Activated T-cell treated with anti-CD3 and anti-CD28 coated beads, Interleukin-2, amount 50 U/mL, for 1 hour (primary cell): ENCODE measurements at places on chromosomes 7 and 10.

DNA sequence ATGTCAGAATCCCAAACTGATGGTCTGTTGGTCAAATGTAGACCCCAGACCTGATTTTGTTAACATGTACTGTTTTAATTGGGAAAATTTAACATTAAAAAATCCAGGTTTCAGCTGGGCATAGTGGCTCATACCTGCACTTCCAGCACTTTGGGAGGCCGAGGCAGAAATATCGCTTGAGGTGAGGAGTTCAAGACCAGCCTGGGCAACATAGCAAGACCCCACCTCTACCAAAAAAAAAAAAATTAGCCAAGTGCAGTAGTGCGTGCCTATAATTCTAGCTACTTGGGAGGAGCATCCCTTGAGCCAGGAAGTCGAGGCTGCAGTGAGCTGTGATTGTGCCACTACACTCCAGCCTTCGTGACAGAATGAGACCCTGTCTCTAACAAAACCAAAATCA is 15.9 kb upstream of the CAMK2G start:
- DNase-seq = no peak

DNA sequence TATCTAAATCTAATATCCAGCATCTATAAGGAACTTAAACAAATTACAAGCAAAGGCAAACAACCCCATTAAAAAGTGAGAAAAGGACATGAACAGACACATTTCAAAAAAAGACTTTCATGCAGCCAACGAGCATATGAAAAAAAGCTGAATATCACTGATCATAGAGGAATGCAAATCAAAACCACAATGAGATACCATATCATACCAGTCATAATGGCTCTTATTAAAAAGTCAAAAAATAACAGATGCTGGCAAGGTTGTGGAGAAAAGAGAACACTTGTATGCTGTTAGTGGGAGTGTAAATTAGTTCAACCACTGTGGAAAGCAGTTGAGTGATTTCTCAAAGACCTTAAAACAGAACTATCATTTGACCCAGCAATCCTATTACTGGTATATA is 334.4 kb upstream of the CACNA2D1 start:
- DNase-seq = no peak

GRCh38 chr10:98519841-98520240 is 73.1 kb upstream of the HPS1 start:
- no peak for DNase-seq

GRCh38 chr7:113268757-113269156 is 150.4 kb upstream of the SMIM30 start:
- DNase-seq = no peak

GRCh38 chr10:90745565-90745964 is 112.3 kb downstream of the HTR7 start:
- DNase-seq = no peak

DNA sequence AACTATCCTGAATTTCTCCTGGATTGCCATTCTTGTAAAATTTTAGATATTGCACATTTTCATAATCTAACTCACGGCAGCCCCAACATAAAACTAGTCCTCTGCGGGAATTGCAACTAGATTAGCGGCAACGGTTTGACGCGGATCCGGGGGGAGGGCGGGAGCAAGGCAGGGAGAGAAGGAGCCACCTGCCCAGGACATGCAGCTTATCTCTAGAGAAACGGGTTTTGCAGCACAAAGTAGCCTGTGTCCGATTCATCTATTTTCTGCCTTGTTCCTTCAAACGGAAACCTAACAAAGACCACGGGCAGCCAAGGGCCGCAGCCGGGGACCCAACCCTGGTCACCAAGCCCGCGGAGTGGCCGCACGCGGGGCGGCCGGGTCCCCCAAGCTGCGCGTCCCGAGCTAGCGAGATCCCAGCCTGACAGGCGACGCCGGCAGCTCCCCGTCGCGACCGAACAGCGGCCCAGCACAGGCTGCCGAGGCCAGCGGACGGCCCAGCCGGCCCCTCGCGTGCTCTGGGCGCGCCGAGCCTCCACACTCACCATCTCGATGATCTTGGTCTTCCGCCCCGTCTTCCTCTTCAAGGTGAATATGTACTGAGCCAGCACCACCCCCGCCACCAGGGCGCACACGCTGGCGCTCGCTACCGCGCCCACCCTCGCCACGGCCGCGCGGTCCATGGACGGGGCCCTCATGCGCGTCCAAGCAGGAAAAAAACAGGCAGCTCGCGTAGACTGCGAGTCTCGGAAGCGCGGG is at the start of gene NT5C3A:
NT5C3A (minus strand) TSS at position 754 of the 759 bp plus-strand sequence; CDS start at position 683, 71 bp downstream.
- no peak for DNase-seq

- DNase-seq = no peak
Measured at GRCh38 chr7:41491883-41492471, 210.9 kb downstream of the INHBA start.

- DNase-seq = peak; percentile 32
Measured at GRCh38 chr10:74586088-74586585, 240.3 kb upstream of the KAT6B start.

DNA sequence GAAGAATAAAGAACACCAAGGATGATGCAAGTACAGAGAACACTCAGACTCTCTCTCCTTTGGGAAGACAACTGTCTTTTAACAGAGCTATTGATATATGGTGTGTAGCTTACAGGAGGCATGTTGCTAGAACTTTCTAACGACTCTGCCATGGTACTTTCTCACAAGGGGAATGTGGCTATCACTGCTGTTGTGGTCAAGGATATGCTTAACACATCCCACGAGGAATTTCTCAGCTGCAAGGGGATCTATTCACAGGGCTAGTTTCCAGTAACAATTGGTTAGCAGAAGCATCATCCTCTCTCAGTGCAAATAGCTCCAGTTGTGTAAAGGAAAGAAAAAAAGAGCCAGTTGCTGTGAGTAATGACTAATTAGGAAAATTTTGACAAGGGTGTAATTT is 826.0 kb downstream of the SORCS1 start:
- DNase-seq = no peak

GRCh38 chr7:111954056-111954455 is 252.1 kb downstream of the DOCK4 start:
- no peak for DNase-seq

- no peak for DNase-seq
Measured at GRCh38 chr7:157979636-157980340, 607.8 kb downstream of the PTPRN2 start.

DNA sequence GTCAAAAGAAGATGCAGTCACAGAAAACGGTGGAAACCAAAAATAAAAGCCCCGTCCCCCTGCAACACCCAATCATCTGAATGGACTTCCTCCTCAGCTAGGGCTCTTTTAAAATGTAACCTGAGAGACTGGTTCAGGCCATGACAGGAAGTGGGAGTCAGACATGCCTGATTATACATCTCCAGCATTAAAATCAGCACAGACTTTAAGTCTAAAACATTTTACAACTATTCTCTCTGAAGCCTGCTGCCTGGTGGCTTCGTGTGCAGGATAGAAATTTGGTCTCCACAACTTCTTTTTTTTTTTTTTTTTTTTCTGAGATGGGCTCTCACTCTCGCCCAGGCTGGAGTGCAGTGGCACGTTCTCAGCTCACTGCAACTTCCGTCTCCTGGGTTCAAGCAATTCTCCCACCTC is 30.3 kb downstream of the HACD1 start:
- DNase-seq = no peak

DNA sequence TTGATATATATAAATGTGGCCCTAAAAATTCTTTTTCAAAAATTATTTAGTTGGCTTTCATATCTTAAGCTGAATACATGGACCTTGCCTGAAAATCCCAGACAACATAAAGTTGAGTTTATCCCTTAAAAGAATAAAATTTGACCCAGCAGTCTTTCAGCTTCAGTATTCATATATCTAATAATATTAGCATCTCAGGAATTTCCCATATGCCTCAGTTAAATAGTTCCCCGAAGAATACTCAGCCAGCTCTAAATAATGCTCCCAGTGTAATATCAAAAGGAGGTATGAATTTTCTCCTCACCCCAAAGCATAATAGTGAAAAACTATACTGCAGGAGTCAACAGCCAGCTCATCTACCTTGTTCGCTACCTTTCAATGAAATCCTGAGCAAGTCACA is 145.9 kb downstream of the CTNNA3 start:
- no peak for DNase-seq

DNA sequence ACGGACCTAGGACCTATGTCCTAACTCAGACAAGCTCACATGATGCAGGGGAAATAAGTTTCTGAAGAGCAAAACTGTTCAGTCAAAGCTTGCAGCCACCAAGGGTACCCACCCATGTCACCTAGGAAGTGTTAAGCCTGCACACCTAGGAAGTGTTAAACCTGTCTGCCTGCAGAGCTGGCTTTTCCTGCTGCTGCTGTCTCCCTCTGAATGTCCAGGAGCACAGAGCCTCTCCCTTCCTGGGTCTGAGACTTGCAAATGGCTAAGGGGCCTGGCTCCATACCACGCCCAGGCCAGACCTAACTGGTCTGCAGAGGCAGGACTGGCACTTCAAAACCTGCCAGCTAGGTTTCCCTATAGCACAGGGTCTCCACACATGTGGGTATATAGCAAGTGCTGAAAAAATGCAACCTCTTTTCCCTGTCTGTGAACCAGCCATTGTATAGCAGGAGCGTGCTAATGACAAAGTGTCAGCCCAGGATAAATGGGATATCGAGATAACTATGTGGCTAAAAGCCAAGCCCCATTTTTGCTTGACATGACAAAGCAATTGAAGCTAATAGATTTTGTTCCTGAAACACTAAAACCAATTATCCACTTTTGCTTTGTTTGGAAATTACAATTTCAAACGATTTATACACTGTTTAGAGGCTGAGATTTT is 1.5 kb downstream of the GDF2 start:
- no peak for DNase-seq

GRCh38 chr10:123843835-123844234 is 47.8 kb downstream of the CPXM2 start:
- DNase-seq = no peak

DNA sequence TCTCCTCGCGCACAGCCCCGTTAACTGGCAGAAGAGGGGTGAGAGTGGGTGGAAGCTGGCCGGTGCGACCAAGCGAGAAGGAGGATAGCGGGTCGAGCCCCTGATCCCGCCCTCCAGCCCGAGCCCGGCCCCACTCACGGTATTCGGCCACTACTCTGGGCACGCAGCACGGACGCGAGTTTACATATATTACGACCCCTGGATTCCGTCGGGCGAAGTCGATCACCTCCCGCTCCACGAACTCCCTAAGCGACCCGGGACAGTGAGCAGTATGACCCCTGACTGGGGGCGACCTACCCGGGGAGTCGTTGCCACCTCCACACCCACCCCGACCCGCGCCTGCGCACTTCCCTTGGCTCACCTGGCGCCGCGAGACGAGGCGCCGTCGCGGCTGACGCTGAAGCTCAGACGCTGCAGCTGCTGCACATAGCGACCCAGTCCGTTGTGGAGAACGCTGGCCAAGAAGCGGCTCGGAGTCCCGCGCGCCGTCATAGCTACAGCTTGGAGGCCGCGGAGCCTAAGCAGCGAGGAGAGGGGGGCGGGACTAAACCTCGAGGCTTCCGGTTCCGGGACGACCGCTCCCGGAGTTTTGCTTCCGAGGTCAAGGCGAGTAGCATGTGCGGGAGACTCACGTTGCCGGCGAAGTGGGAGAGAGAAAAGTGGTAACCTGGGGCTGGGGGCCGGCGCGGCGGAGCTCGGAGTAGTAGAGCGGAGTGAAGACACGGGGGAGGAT is at the start of the genes MRPL43 and TWNK:
MRPL43 (minus strand) TSS at position 546 of the 733 bp plus-strand sequence; CDS start at position 492, 54 bp downstream.
TWNK (plus strand) TSS at position 592 of the 733 bp plus-strand sequence. CDS start 668 bp downstream, outside the sequence.
- DNase-seq = peak; percentile 87

- no peak for DNase-seq
Measured at GRCh38 chr7:50828116-50828515, 45.4 kb upstream of the GRB10 start.

- peak; percentile 65 for DNase-seq
Measured at GRCh38 chr7:5528071-5528814, 104.6 kb upstream of the TNRC18 start.

GRCh38 chr7:127437837-127438236 is 45.3 kb upstream of the ZNF800 start:
- DNase-seq = no peak

DNA sequence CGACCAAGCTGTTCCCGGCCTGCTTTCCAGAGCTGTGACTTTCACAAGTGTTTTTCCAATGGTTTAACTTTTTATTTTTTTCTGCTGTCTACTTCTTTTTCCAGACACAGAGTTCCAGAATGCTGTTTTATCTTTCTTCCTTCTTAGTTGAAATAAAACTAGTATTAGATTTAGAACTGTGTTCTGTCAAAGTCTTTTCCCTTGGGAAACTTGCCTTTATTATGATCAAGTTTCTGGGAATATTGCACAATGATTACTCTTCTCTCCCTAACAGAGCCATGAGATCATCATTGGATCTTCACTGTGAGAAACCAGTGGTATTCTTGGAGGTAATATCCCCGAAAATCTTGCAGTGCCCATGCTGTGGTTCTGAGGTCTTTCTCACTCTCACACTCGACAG is 104.9 kb upstream of the KCND2 start:
- DNase-seq = no peak

DNA sequence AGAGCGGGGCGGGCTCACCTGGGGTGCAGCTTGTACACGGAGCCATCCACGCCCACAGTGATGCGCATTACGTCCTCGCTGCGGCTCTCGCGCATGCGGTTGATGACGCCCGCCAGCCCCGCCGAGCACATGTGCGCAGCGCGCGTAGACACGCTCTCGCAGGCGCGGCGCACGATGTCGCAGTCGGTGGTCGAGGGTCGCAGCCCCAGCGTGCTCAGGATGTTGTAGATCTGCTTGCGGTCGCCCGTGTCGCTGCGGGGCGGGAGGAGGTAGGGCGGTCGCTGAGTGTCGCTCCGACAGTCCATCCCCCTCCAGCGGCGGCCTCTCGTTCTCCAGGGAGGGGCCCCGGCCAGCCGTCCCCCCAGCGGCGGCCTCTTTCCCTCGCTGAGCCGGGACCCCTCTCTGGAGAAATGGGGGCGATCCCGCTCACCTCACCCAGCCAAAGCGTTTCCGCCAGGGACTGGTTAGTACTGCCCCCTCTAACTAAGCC is 4.4 kb upstream of the MYL7 start:
- peak; percentile 69 for DNase-seq

DNA sequence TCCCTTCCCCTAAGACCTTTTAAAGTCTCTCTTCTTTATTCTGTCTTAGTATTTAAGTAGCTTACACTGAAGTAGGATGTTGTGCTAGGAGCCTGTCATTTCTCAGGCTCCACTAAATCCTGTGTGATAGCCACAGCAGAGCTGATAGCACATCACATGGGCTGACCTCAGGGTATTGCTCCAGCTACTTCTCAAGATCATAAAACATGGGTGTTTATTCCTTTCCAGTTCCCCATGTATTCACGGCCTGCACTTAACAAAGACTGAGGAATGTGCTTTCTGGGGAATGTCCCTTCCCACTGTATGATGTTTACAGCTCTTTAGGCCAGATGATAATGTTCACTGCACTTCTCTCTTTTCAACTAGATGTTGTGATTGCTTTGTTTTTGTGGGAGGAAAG is 1086.8 kb downstream of the KCNMA1 start:
- DNase-seq = no peak

DNA sequence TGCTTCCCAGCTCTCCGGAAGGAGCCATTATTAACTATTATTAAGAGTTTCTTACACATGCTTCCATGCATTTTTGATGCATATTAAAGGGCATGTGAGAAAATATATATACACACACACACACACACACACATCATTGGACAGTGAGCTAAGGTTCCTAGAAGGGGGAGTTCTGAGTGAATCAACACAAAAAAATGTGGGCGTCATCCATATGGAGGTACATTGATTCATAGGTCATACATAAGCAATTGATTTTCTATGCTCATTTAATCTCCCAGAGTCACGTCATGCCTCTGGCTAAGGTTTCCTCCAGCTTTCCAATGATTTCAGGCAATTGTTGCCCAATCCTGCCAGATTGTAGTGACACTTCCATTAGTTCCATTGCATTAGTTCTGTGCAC is 269.4 kb downstream of the DNAJB9 start:
- no peak for DNase-seq

- no peak for DNase-seq
Measured at GRCh38 chr10:96752375-96752774, 32.1 kb upstream of the PIK3AP1 start.

- no peak for DNase-seq
Measured at GRCh38 chr7:1466524-1467271, 7.4 kb upstream of the MICALL2 start.
